CD4-positive, alpha-beta T cell treated with Interleukin-17A for 1 hour (primary cell): ENCODE measurements at places on chromosomes 2 and 18.

DNA sequence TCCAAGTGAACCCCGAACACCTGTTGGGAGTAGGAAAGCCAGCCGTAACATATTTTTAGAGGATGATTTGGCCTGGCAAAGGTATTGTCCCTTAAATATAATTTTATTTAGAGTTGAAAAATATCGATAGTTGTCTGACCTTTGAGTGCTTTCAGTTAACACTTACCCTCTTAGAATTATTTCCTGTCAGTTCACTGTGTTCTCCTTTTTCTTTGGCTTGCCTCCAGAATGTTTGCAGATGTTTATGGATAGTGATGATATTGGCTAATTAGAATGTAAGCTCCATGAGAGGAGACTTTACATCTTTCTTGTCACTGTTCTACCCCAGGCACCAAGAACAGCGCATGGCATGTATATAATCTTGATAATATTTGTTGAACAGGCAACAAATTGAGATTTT, 19.8 kb downstream of the PIKFYVE start:
- DNase-seq: no peak

GRCh38 chr2:26577442-26578112, 63.6 kb downstream of the CIB4 start:
- DNase-seq: peak; percentile 53

- no peak for DNase-seq
Observed at GRCh38 chr2:167825664-167826063, 421.7 kb downstream of the STK39 start.

DNA sequence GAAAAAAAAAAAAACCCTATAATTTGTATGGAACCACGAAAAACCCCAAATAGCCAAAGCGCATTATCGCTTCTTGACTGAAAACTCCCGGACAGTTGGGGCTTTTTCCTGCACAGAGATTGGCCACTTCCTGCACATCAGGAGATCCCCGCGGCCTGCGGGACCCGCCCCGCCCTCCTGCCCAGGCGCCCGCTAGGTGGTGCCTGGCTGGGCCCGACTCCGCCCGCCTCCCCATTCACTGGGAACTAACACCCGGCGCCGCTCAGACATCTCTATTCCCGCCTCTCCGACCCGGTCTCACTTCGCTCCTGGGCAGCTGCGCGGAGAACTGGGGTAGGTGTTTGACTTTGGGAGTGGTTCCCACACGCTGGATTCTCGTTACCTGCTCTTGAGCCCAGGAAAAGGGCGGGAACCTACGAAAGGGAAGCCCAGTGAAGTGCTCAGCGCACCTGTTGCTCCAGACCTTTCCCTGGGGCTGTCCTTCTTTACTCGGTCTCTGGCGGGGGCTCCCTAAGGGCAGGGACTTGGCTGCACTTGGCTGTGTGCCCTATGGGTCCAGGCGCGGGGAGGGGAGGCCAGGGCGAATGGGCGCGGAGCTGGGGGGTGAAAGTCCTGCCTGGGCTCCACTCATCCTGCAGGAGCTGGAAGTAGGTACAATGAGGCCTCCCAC, at the start of gene HMSD:
Gene HMSD, plus strand, starts transcription at position 234 of the 670 bp plus-strand sequence. CDS start 4,155 bp downstream, outside the sequence.
- DNase-seq: peak; percentile 63

- no peak for DNase-seq
Observed at GRCh38 chr2:220148471-220149248, 521.2 kb downstream of the SLC4A3 start.

- DNase-seq: no peak
Observed at GRCh38 chr2:167279810-167280209, 391.5 kb downstream of the XIRP2 start.

- no peak for DNase-seq
Observed at GRCh38 chr2:204205082-204205481, 268.5 kb downstream of the ICOS start.

DNA sequence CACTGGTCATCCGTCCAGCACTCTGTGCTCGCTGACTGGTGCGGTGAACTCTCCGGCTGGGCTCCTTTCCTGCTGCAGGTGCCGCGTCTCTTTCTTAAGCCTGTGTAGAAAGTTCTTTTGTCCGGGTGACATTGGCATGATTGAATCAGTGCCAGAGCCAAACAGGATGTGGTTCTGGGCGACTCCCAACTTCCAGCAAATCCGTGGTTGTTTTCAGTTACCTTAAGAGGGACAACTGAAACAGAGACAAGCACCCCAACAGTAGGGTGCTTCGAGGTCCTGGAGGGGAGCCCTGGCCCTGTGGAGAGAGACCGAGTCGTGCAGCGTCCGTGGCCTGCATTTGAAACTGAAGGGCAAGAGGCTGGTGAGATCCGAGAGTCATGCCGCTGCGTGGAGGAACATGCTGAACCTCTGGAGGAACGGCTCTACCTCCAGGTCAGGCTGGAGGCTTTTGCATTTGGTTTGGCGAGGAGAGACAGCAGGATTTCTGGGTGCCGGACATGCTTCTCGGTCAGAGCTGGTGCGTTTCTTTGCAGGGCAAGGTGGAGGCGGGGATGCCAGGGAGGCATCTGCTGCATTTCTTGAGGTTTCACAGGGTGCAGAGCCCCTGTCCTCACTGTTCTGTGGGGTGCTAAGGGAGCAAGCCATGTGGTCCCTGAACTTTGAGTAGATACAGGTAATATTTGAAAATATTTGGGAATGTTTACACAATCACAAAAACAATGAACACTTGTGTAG, 26.8 kb downstream of the SH3BP4 start:
- no peak for DNase-seq

- peak; percentile 69 for DNase-seq
Observed at GRCh38 chr18:3596637-3597384, 146.8 kb downstream of the TGIF1 start.

DNA sequence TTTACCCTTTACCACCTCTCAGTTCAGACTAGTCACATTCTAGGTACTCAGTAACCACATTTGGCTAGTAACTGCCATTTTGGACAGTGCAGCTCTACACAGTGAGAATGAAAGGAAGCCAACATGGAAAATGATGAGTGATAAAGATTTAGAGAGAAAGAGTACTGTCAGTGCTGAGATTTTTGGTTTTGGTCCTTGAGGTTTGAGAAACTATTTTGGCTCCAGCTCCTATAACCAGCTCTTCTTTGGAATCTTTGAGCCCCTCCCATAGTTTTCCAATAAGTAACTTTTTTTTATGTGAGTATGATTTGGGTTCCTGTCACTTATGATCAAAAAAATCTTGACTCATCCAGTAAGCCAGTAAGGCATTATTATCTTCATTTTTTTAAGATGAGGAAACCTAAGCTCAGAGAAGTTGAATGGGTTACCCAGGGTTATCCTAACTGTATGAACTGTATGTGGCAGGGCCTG, 173.0 kb downstream of the BABAM2 start:
- DNase-seq: no peak

DNA sequence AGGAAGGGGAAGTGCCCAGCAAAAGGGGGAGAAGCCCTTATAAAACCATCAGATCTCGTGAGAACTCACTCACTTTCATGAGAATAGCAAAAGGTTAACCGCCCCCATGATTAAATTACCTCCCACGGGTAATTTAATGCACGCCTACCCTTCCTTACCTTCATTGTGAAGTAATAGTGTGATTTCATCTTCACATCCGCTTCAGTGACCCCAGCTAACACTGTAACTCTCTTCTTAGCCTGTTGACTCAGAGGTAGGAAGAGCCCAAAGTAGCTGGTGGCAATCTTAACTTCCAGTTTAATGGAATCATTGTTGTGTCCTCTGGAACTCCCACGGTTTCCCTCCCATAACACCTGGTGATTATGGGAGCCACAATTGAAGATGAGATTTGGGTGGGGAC, 120.5 kb downstream of the GULP1 start:
- no peak for DNase-seq

DNA sequence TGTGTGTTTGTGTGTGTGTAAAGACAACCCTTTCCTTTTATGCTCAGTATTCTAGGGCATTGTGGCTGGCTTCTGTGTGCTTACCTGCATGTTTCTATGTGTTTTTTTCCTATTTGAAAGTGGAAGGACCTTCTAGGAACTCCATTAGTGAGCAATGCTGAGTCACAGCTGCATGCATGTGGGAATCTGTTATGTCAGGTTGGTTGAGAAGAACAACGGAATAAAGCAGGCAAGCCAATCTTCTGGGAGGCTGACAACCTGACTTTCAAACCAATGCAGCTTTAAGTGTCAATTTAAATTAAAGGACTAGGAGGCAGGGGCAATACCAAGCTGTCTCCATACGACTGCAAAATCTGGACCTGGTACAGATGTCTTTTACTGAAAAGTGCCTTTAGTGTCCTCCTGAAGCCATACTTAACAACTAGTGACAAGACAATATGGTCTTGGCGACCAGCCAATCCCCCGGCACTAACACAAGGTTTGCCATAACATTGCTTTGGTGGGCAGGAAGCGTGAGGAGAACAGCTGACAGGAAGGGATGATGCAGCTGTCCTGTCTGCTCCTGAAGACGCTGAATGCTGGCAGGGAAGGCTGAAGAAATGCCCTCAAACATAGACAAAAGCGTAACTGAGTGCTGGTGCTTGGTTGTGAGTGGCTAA, 514.7 kb upstream of the CDH7 start:
- no peak for DNase-seq

- DNase-seq: no peak
Observed at GRCh38 chr2:26670931-26671460, 21.5 kb upstream of the KCNK3 start.

DNA sequence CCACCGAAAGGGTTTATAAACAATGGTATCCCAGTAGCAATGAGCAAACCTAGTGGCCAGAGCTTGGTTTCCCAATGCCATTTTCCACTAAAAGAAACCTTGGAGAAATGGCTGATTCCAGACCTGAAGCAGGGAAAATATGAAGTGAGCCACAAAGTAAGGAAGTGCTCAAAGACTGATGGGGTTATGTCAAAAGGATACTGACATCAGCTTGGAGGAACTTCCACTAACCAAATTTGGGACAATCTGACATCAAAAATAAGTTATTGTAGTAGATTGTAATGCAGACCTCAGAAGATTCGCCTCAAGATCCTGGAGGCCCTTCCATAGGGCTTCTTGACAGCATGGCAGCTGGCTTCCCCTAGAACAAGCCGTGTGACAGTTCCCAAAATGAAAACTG, 79.4 kb upstream of the SP3 start:
- DNase-seq: no peak

- no peak for DNase-seq
Observed at GRCh38 chr2:159129269-159129668, 157.2 kb downstream of the WDSUB1 start.

- DNase-seq: no peak
Observed at GRCh38 chr2:7527165-7527722, 610.0 kb downstream of the RNF144A start.

DNA sequence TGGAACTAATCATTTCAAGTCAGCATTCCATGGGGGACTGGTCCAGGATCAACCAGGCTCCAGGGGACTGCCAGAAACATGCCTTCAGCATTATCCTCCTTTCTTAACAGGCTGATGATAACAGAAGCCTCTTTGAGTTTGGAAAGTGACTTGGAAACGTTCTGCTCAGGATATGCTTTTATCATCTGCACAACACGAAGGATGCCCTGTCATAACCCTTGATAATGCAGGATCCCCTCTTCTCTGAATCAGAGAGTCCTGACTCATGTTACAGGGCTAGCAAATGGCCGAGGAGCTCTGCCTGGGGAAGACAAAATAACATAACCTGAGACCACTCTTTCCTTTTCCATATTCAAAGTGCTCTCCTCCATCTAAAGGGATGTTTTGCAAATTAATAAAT, 6.7 kb downstream of the SCYGR3 start:
- DNase-seq: no peak

- peak; percentile 1 for DNase-seq
Observed at GRCh38 chr2:29480426-29480825, 365.2 kb downstream of the CLIP4 start.

GRCh38 chr18:9806905-9807304, 78.9 kb upstream of the TXNDC2 start:
- DNase-seq: no peak

- no peak for DNase-seq
Observed at GRCh38 chr2:226994775-226995174, 158.9 kb downstream of the RHBDD1 start.
